ENCODE measurements at places on chromosomes 5 and 9.

DNA sequence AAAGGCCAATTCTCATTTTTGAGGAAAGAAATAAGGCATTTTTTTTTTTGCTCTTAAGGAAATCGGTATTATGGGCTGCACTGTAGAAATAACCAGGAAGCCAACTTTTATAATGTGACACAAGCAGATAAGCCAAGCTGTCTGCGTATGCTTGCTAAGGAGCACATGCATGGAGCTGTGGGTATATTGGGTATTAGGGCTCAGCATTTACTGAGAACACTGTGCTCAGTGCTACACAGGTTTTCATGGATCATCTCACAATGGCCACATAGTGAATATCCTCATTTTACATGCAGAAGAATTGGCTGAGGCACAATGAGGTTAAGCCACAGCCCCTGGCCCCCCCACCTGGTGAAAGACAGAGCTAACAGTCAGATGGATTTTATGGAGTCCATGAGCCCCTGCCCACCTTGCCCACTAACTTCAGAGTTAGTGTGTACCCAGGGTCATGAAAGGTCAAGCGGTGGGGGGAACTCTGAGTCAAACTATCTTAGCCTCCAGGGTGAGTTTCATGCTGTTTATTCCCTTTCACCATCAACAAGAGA is 204.8 kb downstream of the SPATA31A6 start:
- DNase-seq = no peak

DNA sequence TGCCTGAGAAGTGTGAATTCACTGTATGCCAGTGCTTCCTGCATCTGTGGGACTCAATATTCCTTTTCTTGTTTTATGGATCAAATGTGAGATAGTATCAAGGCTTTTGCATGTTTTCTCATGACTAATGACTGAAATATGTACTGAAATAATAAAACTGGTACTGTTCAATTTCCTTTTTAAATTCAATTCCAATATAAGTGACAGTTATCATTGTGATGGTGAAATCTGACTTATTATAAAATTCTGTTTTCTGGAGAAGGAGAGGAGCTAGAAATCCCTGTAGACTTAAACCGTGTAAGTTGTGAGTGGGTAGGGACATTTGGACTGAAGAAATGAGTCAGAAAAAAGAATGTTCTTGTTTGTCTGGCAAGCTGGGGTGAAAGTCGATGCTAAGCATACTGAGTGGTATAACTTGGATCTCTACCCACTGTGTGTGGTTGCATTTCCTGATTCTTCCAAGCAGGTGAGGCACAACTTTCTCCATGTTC is 245.2 kb downstream of the EFNA5 start:
- DNase-seq = no peak

GRCh38 chr5:164972973-164973372 is 1467.6 kb downstream of the MAT2B start:
- no peak for DNase-seq

- no peak for DNase-seq
Measured at GRCh38 chr9:135056541-135056940, 30.9 kb upstream of the OLFM1 start.

DNA sequence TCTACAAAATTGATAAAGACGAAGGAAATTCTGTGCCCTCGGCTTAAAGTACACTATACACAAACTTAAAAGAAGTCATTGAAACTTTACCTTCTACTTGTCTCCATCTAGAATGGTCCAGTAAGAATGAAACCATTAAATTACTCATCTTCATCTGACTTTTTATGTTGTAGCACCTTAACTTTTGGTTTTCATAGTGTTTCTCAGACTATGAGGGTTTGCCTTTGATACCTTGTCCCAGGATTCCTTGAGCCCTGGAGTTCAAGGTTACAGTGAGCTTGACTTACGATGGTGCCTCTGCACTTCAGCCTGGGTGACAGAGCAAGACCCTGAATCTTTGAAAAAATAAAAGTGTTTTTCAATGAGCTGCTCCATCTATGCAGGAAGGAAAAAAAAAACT is 132.2 kb downstream of the CDC42SE2 start:
- DNase-seq = no peak

- no peak for DNase-seq
Measured at GRCh38 chr5:90483206-90483605, 8.5 kb downstream of the POLR3G start.

DNA sequence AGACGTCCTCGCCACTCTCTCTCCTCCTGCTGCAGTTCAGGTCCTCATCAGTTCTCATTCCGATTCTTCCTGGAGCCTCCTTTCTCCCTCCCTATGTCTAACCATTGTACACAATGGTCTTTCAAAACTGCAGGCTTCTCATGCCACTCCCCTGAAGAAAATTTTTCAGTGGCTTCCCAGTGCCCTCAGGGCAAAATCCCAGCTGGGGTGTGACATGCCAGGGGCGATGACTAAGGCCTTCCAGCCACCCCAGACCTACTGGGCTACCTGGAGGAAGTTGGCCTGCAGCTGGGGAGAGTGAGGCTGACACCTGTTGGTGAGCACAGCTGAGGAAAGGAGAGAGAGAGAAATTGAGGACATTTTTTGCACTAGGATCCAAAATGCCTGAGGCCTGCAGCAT is 65.2 kb downstream of the SREK1 start:
- DNase-seq = no peak

- DNase-seq = no peak
Measured at GRCh38 chr5:60494635-60495034, 205.3 kb downstream of the DEPDC1B start.

- DNase-seq = no peak
Measured at GRCh38 chr5:60436518-60436917, 263.4 kb downstream of the DEPDC1B start.

GRCh38 chr5:154394307-154394706 is 51.5 kb upstream of the SAP30L start:
- no peak for DNase-seq

DNA sequence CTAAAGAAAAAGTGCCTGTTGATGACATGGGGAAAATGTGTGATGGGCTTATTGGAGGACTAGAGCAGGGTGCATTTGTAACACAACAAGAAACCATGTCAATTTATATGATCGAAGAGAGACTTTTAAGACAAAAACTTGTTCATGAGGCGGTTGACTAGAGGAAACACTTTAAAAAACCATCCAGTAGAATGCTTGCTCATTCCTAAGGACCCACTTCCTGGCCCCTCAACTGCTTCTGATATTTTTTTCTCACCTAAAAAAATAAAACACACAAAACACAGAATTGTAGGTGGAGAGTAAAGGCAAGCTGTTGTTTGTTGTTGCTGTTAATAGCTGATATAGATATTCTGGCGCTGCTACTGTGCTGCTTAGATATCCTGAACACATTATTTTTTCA is 50.6 kb downstream of the SPIN1 start:
- DNase-seq = no peak

- no peak for DNase-seq
Measured at GRCh38 chr5:103166706-103167105, 46.6 kb downstream of the PPIP5K2 start.

DNA sequence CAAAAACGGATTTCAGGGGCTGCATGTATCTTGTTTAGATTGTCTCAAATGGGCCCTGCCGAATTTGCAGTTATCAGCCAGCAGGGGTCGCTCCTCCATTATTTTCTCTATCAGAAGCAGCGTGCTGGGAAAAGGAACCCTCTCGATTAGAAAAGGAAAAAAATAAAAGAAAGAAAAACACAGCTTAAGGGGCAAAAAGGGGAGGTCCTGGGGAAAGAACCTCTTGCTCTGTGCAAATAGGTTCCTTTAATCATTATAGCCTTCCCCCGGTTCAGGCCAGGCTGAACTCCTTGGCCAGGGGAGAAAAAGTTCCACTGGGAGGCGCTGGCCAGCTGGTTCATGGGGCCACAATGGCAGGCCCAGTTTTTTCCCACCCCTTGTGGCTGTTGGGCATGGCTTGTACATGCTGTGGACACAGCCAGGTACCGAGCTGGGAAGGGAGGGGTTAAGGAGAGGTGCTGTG is 25.0 kb upstream of the CAPSL start:
- peak; percentile 8 for DNase-seq

DNA sequence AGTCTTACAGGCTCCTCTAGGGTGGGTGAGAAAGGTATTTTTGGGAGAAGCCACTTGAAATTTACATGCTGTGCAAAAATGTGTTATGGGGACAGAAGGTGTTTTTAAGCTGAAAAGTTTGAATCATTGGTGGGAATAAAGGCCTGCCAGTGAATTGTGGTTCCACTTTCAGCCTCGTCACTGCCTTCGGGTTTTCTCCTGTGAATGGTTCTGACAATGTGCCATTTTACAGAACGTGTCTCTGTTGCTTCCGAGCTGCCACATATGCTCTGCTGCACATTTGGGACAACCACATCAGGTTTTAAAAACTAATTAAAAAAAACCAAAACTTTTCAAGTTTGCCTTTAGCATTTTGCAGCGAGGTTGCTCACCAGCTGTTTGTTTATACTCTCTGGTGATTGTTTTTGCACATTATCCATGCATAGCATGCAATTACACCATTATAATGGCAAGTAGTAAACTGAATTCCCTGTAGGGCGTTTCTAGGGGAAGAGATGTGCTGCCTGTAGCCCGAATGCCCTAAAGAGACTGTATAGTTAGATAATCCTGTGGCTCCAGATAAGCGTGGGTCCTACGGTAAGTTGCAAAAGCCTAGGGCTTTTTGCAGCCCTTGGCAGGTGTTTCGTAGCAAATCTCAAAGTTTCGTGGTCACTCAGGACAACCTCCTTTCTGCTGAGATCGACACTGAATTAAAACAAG is 40.1 kb upstream of the SUB1 start:
- no peak for DNase-seq

DNA sequence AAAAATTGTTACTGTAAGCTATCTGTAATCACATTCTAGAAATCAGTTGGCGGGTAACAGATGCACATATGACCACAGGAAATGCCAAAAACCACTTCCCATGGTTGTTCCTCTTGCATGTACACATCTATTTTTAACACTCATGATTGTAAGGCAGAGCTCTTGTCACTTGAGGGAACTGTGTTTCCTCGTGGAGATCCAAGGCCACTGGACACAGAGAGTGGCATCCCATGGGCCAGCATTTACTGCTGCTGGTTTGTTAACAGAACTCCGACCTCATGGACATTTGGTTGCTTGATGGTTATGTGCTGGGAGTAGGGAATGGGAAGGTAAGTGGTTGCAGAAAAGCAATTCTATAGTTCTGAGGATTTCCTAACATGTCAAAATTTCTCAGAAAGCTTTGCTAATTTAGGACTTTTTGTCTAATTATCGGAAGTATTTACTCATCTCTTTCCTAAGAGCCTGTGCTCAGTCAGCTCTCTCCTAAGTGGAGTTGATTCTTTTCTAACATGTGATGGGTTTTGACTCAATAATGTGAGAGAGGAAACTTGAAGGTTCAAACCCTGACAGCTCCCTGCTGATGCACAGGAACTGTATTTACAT is 202.0 kb upstream of the NR3C1 start:
- no peak for DNase-seq

DNA sequence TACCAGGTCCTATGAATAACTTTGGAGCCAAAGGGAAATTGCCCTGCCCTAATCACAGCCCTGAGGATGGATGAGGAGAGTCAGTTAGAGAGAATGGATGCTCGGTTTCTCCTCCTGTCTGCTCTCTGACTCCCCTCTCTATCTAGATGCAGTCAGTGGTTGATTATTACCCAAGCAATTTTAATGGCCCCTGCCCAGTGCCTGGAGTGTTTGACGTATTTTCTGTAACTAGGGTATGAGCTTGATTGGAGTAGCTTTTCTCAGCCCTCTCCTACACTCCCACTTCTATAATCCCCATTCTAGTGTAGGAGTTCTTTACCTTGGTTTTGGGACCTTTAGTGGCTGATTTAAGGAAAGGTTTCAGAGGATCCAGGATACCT is 60.4 kb downstream of the DOCK2 start:
- DNase-seq = no peak

- no peak for DNase-seq
Measured at GRCh38 chr5:56059854-56060253, 65.1 kb upstream of the IL6ST start.

DNA sequence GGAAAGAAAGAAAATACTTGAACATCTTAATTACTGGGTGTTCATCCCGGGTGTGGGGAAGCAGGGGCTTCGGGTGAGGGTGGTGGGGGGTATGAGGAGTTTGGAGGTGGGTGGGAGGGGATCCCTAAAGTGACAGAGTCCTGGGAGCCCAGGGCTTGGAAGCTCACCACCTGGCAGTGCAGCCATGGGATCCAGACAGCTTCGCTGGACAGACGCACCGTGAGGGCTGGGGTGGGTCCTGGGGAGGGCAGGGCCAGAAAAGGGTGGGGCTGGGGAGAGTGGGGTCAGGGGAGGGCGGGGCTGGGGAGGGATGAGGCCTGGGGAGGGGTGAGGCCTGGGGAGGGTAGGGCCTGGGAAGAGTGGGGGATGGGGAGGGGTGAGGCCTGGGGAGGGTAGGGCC is 127.5 kb upstream of the LPCAT1 start:
- no peak for DNase-seq

- DNase-seq = no peak
Measured at GRCh38 chr9:94144394-94144793, 60.1 kb downstream of the PTPDC1 start.

DNA sequence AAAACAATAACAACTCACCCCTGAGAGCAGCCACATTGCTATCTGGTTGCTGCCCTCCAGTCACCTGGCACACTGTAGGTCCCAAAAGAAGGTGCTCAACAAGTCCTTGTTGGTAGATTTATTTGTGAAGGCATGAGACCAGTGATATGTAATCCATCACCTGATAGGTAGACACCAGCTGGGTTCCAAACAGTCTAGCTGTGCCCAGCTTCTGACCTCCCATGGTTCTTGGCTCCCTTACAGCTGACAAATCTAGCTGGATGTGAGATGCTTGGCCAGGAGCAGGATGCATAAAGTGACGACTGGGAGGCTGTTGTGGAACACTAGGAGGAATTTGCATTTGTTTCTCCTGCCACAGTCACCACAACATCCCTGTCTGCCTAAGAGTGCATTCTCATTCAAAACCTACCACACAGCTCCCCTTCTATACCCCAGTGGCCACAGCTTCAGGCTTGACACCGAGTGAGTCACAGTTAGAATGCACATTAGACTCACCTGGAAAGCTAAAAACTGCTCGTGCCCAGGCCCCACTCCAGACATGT is 7.8 kb upstream of the VLDLR start:
- DNase-seq = no peak

GRCh38 chr9:34419716-34420504 is 38.5 kb downstream of the FAM219A start:
- DNase-seq = no peak

DNA sequence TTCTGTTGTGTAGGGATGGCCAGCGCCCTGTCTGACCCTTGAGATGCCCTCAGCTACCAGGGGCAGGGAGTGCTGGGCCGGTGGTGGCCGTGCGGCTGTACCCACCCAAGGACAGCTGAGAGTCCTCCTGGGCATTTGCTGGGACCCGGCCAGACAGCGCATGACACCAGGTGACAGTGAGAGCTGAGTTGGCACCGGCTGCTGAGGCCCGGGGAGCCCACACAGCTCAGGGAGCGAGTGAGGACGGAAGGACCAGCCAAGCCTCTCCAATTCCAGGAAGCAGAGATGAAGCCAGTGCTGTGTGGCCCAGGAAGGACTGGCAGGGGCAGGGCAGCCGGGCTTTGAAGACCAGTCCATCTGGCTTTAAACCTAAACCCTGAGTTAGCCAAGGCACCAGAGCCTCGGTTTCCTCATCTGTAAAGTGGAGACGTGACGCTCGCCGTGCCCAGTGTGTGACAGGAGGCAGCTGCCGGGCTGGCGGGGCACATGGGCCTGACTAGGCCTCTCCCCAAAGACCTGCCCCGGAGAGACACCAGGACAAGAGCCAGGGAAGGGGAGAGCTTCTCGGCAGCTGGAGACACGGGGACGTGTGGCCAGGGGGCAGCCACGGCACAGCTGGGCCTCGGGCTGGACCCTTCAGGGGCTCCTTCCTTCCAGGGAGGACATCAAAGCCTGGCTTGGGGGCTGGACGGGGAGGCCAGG is 3.0 kb upstream of the AGPAT2 start:
- no peak for DNase-seq

Measured in NCI-H2171 treated with DMSO at 0.1 percent for 48 hours (cell line).